SIG-M5 (cell line): ENCODE measurements at places on chromosomes 3 and 15.

- no peak for DNase-seq
Measured at GRCh38 chr3:12316253-12316652, 27.4 kb downstream of the PPARG start.

DNA sequence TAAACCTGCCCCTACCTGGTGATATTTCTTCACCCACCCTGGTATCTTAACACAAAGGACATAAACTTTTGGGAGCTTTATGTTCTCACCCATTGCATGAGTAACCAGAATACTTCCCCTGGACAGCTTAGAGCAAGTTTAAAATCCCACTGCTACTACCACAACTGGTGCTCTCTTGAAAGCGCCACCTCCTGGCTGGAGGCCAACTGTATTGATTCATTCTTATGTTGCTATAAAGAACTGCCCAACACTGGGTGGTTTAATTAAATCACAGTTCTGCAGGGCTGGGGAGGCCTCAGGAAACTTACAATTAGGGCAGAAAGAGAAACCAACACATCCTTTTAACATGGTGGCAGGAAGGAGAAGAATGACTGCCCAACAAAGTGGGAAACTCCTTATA, 592.4 kb downstream of the EPHA3 start:
- no peak for DNase-seq

DNA sequence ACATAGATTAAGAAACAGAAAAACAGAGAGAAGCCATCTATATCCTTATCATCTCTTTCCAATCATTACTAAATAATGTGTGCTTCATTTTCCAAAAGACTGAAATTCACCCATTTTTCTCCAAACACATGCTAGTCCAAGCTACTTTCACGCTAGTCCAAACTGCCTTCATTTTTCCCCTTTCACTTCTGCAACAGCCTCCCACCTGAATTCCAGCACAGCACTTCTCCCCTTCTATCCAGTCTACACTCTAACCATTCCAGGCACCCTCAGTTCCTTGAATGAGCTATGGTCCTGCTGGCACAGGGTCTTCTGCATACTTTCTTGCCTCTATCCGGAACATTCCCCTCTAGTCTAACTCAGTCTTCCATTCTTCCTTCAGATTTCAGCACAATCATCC, 112.0 kb downstream of the THRB start:
- DNase-seq, result no peak

- DNase-seq, result no peak
Measured at GRCh38 chr3:25437953-25438352, 9.9 kb downstream of the RARB start.

GRCh38 chr3:124599779-124600693, 130.2 kb upstream of the UMPS start:
- DNase-seq, result no peak

DNA sequence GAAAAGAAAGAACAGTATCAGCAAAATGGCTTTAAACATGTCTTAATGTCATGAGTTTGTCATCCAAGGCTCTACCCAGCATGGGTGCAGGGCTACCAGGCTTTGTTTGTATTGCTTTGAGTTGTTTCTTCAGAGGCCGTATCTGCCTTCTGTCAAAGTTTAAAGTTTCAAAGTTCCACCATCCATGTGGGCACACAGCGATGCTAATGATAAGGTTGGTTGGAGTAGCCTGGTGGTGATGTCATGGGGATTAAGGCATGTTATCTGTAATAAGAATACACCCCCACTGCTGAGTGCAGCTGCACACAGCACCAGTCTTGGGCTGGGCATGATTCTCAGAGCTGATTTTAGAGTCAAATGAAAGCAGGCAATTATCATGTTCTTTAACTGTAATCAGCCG, 72.0 kb upstream of the LRTM1 start:
- no peak for DNase-seq

DNA sequence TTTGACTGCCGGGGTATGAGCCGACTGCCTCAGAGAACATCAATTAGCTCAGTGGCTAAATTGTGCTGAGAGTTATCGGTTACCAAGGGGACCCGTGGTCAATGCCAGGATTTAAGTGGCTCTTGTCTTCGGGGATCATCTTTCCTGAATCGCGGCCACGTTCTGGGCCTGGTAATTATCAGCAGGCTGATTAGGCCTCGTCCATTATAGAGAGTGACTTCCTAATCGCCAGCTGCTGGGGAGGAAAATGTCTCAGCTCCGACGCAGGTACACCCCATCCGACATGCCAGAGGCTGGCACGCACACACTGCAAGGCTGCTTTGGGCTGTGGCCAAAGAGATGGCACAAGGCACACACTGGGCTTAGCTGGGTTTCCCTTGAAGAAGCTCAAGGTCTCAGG, 10.6 kb downstream of the TRH start:
- DNase-seq, result no peak

DNA sequence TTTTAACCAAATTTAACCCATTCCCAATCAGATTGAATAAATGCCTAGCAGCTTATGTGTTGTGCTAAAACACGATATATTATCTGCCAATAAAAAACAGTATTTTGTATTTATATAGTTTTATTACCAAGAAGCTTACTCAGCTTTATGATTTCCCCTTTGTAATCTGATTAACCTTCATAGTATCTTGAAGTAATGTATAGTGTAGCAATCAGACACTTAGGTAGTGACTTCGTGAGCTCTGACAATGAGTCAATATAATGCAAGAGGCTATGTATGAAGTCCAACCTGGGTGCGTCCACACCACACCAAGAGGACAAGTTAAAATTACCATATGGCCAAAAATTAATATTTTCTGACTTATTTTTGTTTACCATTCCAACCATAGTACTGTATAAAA, 2.1 kb upstream of the CNBP start:
- no peak for DNase-seq

DNA sequence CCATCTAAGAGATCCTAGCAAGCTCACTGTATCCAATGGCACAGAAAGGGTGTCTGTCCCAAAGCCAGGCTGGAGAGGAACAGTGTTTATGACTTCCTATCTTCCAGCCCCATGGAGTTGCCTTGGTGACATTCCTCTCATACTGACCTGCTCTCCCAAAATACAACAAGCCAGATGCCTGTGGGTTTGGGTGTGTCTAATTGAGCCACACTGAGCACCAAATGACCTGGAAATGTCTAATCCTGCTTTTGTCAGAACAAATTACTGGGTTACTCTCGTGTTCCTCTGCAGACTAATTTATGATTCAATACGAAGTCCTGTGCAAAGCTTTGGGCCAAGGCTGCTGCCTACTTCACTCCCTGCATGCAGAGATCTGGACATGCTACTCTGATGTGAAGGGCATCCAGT, 98.1 kb upstream of the STRIT1 start:
- DNase-seq, result no peak

DNA sequence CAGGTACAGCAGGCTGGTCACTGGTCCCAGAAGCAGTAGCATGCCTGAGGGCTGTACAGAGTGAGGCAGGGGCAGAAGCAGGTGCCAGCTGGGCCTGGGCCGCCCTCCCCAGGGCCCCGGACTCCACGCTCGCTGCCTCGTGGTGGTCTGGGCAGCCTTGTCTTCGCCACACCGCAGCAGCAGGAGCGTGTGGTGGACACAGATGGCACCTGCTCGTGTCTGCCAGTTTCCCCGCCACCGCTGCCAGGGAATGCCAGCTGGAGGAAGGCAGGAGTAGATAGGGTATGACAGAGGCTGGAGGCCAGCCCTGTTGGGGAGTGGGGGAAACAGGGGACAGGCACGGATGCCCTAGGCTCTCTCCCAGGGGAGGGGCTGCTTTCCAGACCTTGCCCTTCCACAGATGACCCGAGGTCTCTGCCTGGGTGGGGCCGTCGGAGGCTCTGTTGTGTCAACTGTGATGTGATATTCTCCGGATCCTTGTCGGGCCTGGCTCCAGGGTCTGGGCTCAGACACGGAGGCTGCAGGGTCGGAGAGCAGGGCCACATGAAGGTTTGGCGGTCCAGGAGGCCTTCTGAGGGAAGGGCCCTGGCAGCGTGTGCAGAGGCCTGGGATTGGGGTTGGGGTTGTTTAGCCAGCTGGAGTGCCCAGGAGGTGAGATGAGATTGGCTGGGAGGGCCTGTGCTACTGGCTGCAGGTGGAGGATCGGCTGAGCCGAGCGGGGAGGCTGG, 33.6 kb downstream of the GOLGA6L10 start:
- DNase-seq, result no peak

GRCh38 chr3:122235147-122235546, 51.7 kb downstream of the CASR start:
- DNase-seq, result no peak

DNA sequence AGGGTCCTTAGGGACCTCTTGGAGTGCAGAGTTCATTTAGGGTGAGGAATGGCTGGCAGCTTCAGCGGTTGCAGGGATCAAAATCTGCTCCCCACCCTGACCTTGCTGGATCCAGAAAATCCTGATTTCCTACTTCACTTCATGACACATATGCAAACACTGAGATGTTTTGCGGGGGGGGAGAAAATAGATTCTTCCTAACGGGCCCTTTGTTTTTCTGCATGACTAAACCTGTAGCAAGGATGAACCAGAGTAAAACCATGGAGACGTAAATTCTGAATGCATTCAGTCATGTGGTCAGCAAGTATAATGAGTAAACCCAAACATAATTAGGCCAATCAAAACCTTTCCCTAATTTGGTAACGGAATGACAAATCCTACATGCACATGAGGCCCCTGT, 20.0 kb upstream of the RBP1 start:
- no peak for DNase-seq

- no peak for DNase-seq
Measured at GRCh38 chr3:29514170-29514569, 233.3 kb downstream of the RBMS3 start.

GRCh38 chr15:98868564-98868963, 139.0 kb downstream of the PGPEP1L start:
- DNase-seq, result no peak

- DNase-seq, result no peak
Measured at GRCh38 chr15:83287541-83288027, 3.1 kb upstream of the BNC1 start.

DNA sequence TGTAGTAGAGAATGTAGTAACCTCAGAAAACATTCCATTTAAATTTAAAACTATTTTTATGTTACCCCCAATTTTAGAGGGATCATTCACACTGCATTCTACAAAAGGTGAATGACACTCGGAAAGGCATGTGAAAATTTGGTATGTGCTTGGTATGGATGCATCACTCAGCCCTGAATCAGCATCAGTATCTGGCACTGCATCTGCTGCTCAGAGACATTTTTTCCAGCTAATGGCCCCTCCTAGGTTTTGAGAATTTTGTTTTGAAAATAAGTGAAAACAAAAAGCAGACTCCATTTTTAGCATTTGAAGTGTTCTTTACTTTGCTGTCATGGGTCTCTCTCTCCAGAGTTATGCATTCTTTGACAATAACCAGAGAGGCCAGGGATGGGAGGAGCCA, 15.6 kb upstream of the WWTR1 start:
- no peak for DNase-seq

DNA sequence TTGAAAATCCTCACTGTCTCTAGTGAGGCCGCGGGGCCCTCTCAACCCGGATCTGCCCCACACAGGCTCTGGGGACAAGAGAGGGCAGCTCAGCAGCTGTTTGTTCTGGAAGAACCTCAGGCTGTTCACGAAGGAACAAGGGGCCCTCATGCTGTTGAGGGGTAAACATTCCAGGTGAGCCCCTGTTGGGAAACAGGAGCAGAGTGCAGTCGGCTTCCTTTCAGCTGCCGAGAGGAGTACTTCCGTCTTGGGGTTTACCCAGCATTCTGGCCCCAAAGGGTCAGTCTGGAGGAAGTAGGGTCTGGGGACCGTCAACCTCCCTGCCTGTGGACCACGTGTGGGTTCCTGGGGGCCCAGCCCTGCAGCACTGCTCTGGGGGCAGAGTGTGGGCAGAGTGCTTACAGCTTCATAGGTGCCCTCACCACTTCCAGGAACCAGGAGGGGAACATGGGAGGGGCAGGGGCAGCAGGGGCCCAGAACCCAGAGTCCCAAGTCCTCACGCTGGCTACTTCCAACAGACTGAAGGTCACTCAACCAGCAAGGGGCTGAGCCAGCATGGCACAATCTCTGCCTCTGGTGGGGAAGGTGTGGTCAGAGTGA, 49.2 kb upstream of the CTSH start:
- no peak for DNase-seq

GRCh38 chr3:123728014-123728413, 143.2 kb upstream of the HACD2 start:
- no peak for DNase-seq

DNA sequence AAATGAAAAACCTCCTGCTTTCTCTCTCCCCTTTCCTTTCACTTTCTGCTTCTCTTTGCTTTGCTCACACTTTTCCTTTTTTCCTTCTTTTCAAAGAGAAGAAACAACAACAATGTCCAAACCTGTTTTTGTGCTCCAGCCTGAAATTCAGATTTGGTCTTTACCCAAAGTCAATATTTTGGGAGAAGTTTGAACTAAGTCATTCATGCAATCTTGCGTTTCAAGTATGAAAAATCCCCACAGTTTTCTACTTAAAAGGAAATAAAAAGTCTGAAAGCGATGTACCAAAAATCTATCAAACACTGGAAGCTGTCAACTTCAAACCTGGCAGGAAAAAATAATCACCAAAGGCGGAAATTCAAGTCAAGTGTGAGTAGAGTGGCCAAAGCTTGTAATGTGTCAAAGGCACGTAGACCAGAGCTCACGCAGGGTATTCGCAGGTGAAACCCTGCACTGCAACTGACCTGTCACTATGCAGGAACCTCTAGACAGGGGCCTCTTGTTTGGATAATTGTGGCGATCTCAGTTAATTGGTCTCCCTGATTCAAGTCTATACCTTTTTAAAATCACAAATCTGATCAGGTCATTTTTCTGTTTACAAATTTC, 118.8 kb upstream of the GALNT15 start:
- DNase-seq, result no peak

DNA sequence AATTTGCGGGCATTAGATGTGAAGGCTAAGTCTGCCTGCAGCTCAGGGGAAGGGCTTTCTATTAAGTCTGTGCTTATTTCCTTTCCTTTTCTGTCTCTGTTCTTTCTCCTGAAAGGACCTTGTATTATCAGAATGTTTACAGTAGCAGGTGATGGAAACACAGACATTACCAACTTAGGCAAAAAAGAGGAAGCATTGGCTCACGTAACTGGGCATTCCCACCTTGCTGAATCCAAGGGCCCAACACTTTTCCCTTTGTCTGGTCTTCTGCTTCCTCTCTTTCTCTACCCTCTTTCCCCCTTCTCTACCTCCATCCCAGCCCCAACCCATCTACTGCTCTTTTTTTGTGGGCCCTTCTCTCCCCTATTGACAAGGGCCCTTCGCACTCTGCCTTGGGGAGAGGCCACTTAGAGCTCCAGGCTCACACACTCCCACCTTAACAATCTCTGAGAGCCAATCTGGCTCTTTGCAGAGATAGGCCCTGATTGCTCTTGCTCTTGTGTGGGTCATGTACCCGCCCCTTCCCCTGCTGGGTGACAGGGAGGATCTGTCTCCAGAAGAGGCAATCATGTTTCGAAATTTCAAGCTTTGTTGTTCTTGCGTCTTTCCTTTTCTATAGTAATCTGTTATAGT, 35.0 kb downstream of the ACAA1 start:
- DNase-seq, result no peak

- no peak for DNase-seq
Measured at GRCh38 chr15:73403171-73403570, 34.4 kb upstream of the HCN4 start.

- DNase-seq, result peak; percentile 39
Measured at GRCh38 chr15:85649372-85649771, 145.4 kb downstream of the KLHL25 start.
